ENCODE measurements at places on chromosomes 7 and 10. TPM values are rescaled to one million over a fixed set of nuclear protein-coding genes. Genes with fewer than 3 reads are reported as not detected.

The TMEM130 gene
- polyA plus RNA-seq: not detected

The ABCC2 gene
- polyA plus RNA-seq: 0.35 TPM

The ZNF804B gene
- not detected for polyA plus RNA-seq

The CADPS2 gene
- not detected for polyA plus RNA-seq

The IFIT1B gene
- not detected for polyA plus RNA-seq

The HOGA1 gene
- polyA plus RNA-seq: not detected

The SPDYE2 gene
- polyA plus RNA-seq: not detected

The CTAGE15 gene
- not detected for polyA plus RNA-seq

The FAM241B gene
- polyA plus RNA-seq: not detected

The SCART1 gene
- not detected for polyA plus RNA-seq

The CALHM3 gene
- not detected for polyA plus RNA-seq

The EBF3 gene
- not detected for polyA plus RNA-seq

The TRIM74 gene
- 0.08 TPM for polyA plus RNA-seq
